ENCODE measurements at places on chromosomes 4 and X.

DNA sequence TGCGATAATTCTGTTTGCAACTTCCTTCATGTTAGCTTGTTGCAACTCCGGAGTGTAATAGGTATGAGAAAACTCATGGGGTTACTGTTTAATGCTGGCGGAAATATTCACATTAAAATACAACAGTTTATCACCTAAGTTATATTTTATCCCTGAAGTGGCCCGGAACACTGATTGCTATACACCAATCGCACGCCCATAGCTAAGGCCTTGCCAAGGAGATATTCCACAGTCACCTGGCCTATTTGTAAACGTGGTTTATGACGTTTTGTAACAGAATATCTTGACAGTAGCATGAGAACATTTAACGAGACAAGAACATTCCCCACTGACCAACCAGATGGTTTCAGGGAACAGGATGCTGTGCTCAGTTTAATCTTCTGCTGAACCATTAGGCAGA, 23.2 kb upstream of the FAM90A26 start:
- no peak for DNase-seq

- DNase-seq: no peak
Measured at GRCh38 chr4:94550352-94550751, 98.6 kb downstream of the PDLIM5 start.

DNA sequence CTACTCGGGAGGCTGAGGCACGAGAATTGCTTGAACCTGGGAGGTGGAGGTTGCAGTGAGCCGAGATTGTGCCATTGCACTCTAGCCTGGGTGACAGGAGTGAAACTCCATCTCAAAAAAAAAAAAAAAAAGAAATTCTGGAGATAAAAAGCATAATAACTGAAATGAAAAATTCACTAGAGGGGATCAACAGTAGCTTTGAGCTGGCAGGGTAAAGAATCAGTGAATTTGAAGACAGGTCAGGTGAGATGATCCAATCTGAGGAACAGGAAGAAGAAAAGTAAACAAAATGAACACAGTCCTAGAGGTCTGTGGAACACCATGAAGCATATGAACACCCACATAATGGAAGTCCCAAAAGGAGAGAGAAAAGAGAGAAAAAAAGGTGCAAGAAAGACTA, 15.0 kb downstream of the TIMP1 start:
- DNase-seq: no peak

DNA sequence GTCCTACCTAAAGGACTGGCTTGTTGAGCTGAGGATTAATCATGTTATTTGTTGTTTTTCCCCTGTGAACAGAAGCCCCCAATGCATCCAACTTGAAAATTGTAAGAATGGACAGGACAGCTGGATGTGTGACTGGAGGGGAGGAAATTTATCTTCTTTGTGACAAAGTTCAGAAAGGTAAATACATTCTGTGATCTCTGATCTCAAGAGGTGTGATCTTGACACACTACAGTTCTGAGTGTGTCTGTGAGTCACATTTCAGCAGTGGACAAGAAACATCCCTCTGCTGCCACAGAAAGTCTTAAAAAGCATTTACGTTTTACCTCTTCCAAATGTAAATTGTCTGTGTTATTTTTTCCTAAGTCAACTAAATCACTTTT, 79.3 kb downstream of the NFKB1 start:
- DNase-seq: no peak

GRCh38 chrX:39595977-39596376, 501.8 kb downstream of the BCOR start:
- no peak for DNase-seq

DNA sequence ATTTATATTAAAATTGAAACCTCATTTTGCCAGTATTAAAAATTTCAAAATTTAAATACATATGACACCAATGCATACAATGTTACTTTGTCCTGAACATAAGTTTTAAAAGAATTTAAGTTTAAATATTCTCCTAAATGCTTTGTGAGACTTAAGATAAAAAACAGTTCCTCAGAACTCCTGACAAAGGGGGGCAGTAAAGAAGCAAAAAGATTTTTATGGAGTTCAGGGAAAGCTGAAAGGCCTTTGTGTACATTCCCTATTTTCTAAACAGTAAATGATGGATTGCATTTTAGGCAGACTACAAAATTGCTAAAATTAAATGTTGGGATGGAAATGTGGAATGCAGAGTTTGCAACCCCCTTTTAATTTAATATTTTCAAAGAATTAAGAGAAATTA, 81.7 kb downstream of the SNCA start:
- no peak for DNase-seq

GRCh38 chr4:124943938-124944337, 231.4 kb upstream of the ANKRD50 start:
- DNase-seq: no peak

DNA sequence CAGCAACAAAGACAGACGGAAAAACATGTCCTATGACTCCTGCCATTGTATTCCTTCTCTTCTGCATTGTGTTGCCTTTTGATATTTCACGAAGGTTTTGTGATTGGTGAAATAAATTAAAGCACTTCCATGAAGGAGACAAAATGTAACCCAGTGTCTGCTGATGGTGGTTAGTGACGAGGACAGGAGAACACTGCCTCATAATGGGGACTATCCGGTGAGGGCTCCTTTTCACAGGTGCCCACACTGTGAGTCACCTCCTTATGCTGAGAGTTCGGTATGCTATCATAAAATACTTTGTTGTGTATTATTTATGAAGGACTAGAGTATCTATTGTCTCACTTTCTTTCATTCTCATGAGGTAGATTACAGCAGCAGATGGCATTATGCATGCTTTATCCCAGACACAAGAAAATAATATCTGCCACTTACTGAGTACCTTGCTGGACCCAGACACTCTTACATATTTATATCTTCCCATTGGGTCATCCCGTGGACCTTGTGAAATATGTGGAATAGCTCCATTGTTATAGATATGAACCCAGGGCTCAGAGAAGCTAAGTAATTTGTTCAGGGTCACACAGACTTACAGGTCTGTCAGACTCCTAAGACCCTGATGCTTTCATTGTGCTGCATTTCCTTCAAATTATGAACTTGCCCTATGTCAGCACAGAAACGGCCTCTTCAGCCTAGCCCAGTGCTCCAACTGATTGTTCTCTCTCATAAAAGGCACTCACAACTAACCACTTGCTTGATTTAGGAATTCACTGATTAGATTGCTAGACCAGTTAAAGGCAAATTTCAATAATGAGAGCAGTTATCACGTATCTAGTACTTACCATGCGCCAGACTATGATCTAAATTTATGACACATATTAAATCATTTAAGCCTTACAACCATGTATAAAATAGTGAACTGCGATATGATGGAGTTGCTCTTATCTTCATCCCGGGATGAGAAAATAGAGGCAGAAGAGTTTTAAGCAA, 31.2 kb downstream of the PLS3 start:
- DNase-seq: no peak

- no peak for DNase-seq
Measured at GRCh38 chrX:152600853-152601633, 36.7 kb upstream of the GABRQ start.

DNA sequence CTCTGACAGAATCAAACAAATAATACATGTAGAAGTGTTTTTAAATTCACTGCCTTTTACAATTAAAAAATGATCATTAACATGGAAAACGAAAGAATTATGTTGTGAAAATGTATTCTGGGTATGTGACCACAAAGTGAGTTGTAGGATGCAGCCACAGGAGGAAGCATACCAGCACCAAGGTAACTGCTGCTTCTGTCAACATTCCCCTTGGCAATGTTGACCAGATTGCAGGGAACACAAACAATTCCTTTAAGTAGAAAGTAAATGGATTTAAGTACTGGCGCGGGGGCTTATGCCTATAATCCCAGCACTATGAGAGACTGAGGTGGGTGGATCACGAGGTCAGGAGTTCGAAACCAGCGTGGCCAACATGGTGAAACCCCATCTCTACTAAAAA, 1877.9 kb upstream of the PCDH7 start:
- no peak for DNase-seq

DNA sequence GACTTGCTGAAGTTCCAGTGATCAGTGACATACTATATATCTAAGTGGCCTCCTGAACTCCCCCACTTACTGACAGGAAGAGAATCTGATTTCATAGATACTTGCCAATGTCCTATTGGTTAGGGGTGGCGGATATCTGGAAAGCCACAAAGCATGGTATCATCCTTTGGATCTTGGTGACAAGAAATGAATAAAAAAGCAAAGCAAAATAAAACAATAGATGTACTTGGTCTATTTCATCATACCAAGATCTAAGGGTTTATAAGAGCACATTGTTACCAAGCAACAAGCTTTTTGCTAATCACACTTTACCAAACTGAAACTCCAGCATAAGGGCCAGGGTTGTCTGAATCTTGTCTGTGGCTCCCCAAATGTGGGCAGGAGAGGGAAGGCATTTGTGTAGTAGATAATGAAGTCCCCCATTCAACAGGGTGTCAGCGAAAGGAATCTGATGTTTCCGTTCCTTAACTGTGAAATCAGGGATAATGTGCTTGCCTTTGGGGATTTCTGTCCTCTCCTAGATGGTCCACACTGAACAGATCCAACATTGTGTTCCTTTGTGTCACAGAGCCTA, 125.0 kb upstream of the SMIM10 start:
- DNase-seq: no peak

- DNase-seq: no peak
Measured at GRCh38 chr4:108851366-108851765, 88.5 kb upstream of the ETNPPL start.

GRCh38 chr4:1255699-1256098, 6.8 kb upstream of the CTBP1 start:
- DNase-seq: no peak

- DNase-seq: no peak
Measured at GRCh38 chr4:6322761-6323566, 53.3 kb downstream of the WFS1 start.

DNA sequence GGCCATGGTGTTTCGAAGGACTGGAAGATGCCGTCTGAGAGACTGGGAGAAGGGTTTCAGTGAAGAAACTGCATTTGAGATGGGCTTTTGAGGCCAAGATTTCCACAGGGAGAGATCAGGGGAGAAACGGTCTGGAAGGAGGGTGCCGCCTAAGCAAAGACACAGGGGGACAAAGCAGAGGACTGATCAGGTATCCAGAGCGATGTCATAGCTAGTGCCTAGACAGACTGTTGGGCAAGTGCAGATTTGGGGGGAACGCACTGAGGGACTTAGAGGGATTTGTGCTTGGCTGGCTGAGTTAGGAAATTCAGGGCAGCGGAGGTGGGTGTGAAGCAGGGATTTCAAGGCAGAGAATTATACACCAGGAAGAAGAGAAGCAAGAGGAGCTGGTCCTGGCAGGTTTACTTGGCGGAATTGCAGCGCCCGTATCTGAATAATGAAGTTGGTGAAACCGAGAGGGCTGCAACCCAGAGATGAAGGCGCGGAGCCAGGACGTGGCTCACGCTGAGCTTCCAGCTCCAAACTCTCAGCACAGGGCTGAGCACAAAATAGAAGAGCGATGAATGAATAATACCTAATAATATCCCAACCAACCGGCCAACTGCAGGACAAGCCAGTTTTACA, 106.9 kb downstream of the MAML3 start:
- DNase-seq: no peak

- DNase-seq: no peak
Measured at GRCh38 chr4:4524364-4524763, 17.5 kb downstream of the STX18 start.

DNA sequence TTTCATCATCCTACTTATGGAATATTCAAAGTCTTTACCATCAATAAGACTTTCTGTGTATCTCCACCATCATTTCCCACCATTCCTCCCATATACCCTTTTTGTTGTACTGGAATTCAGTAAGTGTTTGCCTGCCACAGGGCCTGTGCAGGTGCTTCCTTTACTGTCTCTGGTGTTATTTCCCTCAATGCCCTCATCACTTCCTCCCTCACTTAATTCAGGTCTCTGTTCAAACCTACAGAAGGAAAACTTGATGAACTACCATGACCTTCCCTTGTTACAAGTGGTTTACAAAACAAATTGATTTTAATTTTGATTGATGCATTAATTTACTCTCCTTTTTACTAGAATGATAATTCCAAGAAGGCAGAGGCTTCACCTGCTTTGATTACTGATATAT, 159.5 kb upstream of the FAT4 start:
- no peak for DNase-seq

GRCh38 chr4:101660607-101661006, 129.9 kb upstream of the BANK1 start:
- DNase-seq: no peak

DNA sequence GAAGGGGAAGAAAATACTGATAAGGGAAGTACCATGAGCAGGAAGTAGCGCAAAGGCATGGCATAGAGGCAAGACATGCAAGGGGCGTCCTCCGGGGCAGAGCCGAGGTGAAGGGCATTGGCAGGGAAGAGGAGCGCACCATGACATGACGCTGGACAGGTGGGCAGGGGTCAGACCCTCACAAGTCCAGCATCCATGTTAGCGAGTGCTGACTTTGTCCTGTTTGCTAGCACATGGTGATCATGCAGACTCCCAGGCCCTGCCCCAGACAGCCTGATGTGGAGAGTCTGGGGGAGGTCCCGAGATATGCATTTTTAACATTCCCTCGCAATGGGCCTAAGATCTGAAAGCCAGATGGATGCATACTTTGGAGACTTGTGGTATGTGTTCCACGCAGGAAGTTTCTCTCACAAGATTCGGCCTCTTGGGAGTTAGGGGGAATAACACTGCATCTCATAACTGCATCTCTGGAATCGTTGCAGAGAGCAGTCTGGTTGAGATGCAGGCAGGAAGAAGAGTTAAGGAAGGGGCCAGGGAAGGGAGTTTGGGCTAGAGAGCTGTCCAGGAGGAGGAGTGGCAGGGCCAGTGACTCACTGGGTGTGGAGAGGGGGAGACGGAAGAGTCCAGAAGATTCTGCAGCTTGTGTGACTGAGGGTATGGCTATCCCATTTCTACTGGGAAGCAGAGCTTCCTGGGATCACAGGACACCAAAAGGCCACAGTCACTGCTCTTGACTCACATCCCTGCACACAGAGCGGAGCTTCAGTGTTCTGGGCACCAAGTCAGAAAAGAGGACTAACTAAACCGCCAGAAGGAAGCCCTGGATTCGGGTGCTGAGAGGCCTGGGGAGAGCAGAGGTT, 59.7 kb downstream of the FAM184B start:
- peak; percentile 21 for DNase-seq

- no peak for DNase-seq
Measured at GRCh38 chrX:17336377-17336776, 38.6 kb upstream of the NHS start.

- DNase-seq: peak; percentile 45
Measured at GRCh38 chr4:95124906-95125504, 367.2 kb downstream of the BMPR1B start.

DNA sequence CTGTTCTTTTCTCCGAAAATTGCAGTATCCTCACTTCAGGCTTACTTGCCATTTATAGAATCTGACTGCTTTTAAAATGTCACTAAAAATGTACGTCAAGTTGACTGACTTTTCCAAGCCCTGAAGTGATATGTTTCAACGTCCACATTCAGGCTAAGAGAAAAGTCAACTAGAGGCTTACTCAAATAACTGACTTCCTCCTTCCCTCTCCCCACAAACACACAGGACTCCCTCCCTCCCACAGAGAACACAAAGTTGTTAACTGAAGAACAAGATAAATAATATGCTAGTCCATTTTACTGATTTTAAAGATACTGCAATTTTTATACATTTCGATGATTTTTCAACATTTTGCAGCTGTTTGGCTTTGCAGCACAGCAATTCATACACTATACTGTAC, 13.8 kb upstream of the CDKL2 start:
- DNase-seq: no peak
